HuH-7 (cell line): ENCODE measurements at places on chromosomes 4 and X.

GRCh38 chr4:160319221-160319867, 1216.5 kb downstream of the RAPGEF2 start:
- no peak for DNase-seq

- DNase-seq = no peak
Measured at GRCh38 chrX:155035688-155036087, 9.0 kb downstream of the FUNDC2 start.

GRCh38 chr4:89820010-89820409, 17.0 kb downstream of the SNCA start:
- DNase-seq = no peak

DNA sequence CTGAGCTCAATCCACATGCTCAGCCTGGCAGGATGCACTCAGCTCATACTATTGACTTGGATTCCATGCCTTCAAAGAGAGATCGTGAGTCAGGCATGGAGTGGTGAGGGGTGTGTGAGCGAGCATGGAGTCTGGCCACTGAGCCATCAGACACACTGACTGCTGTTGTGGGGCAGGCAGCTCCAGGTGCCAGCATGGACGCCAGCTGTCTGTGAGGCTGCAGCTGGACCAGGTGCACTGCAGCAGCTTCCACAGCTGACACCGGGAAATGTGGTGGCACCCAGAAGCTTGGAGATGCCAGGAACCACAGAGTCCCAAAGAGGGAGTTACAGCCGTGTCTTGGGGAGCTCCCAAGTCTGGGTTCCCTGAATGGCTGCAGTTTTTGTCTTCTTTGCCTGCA, 1026.4 kb upstream of the ADGRL3 start:
- DNase-seq = no peak

GRCh38 chr4:188647820-188648370, 508.7 kb downstream of the TRIML1 start:
- no peak for DNase-seq

DNA sequence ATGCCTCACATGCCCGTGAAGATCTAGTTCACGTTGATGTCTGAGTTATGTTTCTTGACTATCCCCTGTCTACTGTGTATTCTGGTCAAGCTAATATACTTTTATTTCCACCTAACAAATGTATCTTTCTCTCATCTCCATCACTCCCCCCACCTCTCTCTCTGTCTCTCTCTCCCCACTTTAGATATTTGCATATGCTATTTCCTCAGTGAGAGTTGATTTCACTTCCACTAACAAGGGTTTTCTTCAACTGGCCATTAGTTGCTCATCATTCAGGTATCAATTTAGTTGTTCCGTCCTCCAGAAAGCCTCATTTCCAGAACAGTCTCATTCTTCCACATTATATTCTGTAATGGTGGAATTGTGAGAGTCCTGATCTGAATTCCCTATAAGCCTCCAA, 1777.8 kb upstream of the TENM3 start:
- no peak for DNase-seq

DNA sequence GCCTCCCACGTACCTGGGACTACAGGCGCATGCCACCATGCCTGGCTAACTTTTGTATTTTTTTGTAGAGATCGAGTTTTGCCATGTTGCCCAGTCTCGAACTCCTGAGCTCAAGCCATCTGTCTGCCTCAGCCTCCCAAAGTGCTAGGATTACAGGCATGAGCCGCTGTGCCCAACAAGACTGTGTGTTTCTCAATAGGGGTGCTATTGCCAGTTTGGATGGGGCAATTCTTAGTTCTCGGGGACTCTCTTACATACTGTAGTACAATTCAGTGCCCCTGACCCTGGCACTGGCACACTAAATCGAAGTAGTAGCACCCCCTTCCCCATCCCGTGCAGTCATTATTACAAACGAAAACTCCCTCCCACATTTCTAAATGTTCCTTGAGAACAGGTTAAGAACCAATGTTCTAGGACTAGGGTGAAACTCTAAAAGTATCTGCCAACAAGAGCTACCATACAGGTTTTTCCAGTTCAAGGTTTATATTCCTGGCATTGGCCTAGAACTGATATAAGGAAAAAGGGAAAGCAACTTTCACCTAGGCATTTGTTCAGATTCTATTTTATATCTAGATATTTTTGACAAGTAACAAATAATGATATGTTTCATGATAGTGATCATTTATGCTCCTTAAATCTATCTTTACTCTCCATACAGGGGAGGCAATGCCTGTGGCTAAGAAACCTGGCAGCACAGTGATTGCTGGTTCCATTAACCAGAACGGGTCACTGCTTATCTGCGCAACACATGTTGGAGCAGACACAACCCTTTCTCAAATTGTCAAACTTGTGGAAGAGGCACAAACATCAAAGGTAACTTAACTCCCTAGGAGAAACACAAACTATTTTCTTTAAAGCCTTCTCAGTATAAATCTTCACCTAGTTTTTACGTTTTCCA, 50.4 kb upstream of the PGAM4 start:
- DNase-seq = no peak
